Amniotic stem cell (primary cell): ENCODE measurements at places on chromosomes 1 and 21.

DNA sequence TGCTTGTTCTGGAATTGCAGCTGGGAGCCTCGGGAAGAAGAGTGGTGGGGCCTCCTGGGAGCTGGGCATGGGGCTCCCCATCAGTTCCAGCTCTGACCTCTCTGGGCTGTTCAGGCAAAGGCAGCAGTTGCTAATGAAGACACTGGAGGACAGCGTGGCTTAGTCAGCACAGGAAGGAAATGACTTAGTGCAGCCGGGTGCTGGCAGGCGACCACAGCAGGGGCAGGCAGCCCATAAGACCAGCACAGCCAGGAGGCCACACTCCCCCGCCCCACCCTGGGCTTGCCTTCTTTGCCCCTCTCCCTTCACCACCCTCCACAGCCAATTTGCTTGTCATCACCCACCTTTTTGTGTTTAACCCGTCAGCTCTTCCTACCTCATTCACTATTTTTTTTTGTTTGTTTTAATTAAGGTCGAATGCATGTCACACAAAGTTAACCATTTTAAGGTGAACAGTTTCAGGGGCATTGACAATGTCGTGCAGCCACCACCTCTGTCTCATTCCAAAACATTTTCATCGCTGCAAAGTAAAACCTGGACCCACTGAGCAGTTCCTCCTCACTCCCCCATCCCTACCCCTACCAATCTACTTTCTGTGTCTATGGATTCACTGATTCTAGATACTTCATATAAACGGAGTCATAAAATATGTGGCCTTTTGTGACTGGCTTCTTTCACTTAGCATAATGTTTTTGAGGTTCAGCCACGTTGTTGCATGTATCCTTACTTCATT, 10.9 kb downstream of the OLIG2 start:
- no peak for DNase-seq

DNA sequence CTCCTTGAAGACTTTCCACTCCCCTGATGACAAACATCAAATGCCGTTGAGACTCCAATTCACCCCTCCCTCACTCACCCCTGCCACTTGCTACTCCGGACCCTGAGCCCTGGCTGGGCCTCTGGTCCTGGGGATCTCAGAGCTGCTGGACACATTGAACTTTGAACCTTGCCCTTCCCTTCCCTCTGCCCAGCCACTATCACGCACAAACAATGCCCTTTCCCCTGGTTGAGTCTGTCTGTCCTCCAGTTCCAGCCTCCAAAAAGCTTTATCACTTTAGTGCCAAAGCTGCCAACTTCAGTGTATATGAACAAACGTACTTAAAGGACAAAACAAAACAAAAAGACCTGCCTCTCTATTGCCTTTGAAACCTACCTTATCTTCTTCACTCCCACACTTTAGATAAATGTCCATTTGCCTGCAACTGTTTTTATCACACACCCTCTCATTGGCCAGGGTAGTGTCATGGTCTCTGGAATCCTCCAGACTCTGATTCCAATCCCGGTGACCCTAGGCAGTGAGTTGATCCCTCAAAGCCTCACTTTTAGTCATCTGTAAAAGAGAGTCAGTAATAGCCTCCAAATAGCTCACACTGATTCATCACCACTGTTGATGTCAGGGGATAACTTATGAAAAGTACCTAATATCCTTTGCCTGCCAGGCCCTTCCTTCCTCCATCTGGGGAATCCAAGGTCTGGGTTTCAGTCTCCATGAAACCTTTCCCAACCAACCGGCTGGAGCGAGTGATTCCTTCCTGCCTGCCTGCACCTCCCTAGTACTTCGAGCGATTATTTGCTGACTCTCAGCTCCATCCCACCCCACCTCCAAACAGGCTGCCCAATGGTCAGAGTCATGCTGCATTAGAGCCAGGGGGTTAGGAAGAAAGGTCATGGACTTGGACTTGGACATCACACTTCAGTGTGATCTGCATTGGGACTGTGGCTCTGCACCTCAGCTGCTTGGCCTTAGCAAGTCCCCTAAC, 15.9 kb upstream of the SPOCD1 start:
- peak; percentile 24 for DNase-seq

DNA sequence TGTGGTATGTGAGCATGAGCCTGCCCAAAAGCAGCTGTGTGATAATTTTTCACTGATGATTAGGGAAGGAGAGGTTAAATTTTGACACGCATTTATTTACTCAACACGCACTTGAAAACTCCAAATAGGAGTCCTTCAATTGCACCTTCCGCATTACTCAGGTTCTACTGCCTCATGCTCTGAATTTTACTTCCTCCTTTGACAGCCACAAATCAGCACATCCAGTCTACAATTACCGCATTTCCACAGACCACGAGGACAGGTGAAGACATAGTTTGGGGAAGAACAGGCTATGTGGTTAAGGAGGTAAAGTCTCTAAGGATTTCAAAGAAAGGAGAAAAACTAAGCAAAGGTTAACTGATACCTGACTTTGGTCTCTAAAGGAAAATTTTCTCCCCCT, 2.6 kb downstream of the CAPN8 start:
- DNase-seq: no peak

GRCh38 chr1:101526813-101527212, 290.0 kb downstream of the S1PR1 start:
- DNase-seq: no peak

GRCh38 chr1:177343445-177343844, 172.7 kb downstream of the BRINP2 start:
- no peak for DNase-seq

GRCh38 chr1:233211595-233211994, 83.9 kb downstream of the PCNX2 start:
- DNase-seq: no peak

- DNase-seq: no peak
These were observed 14.8 kb downstream of the LRRC41 start for GRCh38 chr1:46288485-46289133.

DNA sequence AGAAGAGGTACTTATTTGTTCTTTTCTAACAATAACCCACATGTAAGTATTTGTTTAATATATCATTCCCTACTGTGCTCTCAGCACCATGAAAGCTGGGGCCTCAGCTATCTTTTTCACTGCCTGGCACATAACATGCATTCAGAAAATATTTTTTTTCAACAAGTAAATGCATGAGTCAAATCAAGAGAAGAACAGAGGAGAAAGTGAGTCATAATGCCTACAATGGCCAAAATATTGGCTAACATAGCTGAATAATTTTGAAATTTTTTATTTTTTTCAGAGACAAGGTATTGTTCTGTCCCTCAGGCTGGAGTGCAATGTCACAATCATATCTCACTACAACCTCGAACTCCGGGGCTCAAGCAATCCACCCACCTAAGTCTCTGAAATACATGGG, 252.2 kb upstream of the ADAMTS5 start:
- no peak for DNase-seq

DNA sequence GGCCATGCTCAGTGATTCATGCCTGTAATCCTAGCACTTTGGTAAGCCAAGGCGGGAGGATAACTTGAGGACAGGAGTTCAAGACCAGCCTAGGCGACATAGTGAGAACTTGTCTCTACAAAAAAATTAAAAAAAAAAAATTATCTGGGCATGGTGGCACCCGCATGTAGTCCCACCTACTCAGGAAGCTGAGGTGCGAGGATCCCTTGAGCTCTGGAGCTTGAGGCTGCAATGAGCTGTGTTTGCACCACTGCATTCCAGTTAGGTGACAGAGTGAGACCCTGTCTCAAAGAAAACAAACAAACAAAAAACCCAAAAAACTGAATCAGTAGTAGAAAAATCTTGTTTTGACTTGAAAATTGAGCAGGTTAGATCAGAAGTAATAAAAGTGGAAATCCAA, 67.1 kb upstream of the IPO9 start:
- DNase-seq: no peak

DNA sequence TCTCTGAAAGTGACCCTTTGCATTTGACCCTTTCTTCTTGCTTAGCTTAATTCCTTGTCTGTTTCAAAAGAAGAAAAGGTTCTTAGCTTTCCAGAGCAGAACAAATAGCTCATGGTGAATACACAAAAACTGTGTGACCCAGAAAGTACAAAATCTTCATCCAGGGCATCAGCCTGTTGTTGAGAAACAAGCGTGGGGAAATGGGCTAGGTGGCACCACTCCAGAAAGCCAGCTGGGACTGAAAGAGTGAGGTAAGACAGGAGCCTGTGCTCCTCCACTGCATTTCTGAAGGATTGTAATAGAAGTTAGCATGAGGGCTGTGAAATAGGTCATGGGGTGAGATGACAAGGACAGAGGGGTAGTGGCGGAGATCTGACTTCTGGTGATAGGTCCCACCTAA, 45.8 kb downstream of the CYP2J2 start:
- DNase-seq: no peak

DNA sequence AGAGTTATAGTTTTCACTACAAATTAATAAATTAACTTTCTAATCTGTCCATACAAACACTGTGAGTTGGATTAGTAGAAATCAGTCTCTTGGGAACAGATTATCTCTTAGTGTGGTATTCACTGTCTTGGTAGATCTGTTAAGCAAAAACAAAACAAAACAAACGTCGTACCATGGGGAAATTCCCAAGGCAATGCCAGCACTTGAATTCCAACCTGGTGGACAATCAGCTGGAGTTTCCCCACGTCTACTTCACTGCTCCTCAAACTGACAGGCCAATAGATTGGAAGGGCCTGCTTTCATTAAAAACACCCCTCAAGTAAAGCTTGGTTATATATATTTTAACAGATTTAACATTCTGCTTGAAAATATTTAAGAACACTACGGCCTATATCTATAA, 31.9 kb downstream of the GDAP2 start:
- no peak for DNase-seq

GRCh38 chr1:154574716-154575115, 7.1 kb downstream of the CHRNB2 start:
- DNase-seq: no peak

DNA sequence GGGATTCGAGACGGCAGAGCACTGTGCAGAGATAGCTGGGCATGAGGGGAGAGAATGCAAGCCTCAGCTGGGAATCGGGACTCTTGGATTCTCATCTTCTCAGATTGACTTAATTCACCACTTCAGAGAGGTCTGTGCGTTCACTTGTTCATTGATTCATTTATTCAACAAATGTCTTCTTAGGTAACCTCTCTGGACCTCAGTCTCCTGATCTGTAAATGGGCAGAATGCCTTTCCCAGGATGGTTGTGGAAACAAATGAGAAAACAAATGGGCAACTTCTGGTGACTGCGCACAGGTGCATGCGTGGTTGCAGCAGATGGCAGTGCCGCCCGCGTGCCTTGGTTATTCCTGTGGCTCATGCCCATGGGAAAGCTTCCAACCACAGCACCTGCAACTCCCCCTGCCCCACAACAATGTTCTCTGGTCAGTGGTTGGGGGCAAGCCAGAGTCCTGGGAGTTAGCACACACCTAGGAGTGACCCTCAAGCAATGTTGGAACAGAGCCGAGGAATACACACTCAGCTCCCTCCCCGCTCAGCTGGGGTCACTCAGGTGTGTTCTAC, 110.1 kb upstream of the RUNX3 start:
- no peak for DNase-seq

DNA sequence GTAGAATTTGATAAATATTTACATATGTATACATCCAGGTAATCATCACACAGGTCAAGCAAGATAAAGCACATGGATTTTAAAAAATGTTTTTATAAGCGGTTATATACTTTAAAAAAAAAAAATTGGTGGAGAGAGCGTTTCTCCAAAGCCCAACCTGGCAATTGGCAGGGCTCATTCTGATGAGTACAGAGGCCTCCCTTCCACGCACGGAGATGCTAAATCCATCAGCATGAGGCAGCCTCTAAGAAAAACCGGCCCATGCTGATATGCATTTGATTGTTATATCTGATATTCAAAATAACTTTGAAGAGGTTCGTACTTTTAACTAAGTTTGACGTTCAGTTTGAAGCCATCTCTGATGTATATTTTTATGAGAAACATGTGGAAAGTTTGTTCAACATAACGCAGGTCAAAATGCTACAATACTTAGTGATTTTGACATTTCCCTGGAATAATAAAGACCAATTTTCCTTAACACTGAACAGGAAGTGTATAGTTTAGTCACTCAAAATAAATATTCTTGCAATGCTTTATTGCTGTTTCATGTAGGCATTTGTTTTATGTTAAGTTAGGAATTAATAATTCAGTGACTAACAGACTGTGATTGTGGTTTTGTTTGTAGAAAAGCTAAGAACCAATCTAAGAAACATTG, 151.7 kb downstream of the NR5A2 start:
- DNase-seq: peak; percentile 79

DNA sequence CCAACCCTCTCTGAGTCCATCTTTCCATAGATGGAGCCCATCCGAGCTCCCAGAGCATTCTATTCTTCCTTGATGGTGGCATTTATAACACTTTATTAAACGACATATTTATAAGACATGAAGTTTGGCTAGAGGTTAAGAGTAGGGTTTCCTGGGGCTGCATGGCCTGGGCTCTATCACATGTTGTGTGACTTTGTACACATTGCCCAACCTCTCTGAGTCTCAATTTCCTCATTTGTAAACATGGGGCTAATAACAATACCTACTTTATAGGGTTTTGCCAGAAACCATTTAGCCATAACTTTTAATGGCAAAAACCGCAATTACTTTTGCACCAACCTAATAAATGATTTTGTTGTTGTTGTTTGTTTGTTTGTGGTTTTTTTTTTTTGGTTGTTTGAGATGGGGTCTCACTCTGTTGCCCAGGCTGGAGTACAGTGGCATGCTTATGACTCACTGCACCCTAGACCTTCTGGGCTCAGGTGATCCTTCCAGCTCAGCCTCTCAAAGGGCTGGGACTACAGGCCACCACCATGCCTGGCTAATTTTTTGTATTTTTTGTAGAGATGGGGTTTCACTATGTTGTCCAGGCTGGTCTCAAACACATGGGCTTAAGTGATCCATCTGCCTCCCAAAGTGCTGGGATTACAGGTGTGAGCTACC, 13.9 kb upstream of the ASAP3 start:
- no peak for DNase-seq

DNA sequence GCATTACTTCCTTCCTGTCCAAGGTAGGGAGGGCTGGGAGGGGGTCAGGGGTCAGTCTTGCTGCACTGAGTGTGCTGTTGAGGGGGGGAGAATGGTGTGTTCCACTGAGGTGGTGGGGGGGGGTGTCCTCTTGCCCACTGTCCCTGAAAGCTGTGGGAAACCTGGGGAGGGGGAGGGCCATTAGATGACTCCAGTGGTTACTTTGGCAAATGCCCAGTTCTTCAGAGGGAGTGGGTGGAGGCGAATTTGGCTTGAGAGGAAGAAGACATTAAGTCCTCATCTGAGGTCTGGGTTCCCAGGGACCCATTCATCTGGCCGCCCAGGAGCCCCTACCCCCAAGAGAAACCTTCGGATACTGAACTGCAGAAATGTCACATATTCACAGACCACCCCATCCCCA, 36.2 kb downstream of the MEF2D start:
- no peak for DNase-seq

GRCh38 chr21:44273046-44273445, 11.3 kb upstream of the DNMT3L start:
- no peak for DNase-seq

DNA sequence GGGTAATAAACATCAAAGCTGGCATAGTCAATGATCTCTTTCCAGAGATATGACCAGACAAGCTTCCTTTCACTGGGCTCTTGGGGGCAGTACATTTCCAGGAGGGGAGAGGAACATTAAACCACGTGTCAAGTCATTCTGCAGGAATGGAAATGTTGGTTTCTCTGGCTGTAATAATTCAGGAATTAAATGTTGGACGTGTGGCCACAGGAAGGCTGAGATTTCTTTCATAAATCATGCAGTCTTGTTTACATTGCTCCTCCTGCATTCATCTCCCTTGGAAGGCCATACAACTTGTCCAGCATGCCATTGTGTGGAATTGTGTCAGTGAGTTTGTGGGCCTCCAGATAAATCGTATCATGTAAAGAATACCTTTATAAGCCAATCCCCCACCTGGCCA, 259.2 kb downstream of the ADGRL2 start:
- no peak for DNase-seq
